ENCODE measurements at places on chromosomes 11 and 22.

GRCh38 chr11:18707811-18708340 is 9.3 kb downstream of the TMEM86A start:
- no peak for DNase-seq

DNA sequence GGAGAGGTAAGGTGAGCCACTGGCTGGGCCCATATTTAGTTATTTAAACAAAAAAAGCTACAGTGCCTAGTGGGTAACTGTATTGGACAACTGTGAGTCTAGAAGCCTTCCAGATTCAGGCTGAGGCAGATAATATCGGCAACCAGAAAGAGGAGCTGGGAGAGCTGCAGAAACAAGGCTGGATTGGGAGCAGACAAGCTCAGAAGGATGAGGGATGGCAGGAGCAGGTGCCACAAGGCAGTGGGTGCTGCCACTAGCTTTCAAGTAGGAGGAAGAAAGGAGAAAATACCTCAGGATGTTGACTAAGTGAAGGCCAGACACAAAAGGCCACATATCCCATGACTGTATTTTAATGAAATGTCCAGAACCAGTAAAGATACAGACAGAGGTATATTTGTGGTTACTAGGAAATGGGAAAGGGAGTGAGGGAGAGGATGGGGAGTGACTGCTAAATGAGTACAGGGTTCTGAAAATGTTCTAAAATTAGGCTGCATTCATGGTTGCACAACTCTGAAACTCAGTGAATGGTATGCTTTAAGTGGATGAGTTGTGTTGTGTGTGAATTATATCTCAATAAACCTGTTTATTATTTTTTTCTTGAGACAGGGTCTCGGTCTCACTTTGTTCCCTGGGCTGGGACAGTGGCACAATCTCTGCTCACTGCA is 11.8 kb upstream of the RAPSN start:
- DNase-seq, result no peak

DNA sequence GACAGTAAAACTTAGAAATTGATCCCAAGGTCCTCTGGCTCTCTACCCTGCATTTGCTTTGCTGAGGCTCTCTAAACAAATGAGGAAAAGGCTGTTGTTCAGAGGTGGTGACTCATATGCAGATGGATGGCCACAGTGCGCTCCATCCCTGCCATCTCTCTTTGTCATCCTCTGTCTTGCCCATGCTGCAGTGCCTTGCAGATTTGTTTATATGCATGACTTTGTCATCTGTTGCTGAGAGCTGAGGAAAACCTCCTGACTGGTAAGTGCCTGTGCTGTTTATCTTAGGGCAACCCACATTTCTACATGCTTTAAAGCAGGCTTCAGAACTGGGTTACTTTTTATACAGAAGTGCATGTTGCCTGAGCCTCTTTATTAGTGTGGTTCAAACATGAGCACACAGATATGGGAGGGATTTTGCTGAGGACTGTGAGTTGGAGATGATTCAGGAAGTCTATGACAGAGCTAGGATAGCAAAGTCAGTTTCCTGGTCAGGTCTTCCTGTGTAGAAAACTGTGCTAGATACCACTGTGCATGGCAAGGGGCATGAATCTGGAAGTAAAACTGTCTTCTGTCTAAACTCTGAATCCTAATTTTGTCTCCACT is 57.4 kb downstream of the JAM3 start:
- DNase-seq, result no peak

DNA sequence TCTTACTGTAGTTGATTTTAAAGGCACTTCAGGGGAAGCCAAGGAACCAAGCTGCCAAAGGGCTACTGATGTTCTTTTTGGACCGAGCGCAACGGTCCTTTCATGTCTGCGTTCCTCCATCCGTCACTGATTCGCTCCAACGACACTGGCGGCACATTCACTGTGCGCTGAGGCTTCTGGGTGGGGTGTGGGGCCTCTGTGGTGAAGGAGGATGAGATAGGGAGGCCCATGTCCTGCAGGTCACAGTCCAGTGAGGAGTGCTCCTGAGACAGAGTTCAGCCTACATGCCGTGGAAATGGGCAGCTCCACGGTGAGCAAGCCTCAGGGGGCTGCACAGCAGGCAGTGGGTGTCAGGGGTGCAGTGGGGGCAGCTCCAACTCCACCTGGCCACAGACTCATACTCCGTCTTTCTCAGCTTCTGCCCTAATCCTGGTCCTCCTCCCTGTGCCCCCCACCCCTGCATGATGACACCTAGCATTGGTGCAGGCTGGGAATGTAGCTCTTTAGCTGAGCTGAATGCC is 87.8 kb upstream of the SHANK2 start:
- DNase-seq, result no peak

DNA sequence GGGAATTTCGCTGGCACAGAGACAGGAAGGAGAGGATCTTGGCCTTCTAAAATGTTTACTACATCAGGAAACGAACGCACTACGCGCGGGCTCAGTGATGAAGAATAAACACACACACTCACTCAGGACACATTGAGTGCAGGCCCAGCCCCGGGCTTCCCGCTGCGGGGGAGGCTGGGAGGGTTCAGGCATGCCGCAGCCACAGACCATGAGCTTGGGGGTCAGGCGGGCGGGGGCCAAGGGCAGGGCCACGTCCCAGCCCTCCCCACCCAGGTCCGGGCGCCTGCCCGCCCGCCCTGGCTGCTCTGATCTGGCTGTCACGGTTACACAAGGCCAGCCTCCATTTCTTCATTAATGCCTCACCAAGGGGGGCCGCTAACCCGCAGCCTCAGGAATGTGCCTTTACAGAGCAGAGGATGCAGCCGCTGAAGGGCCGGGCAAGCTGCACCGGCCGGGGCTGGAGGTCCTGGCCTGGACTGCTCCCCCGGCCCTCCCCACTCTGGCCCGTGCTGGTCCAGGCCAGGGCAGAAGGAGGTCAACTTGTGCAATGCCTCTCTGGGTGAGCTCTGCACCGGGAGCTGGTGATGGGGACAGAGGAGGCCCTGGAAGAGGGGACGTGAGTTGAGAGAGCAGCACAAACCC is 41.7 kb downstream of the IGF2 start:
- no peak for DNase-seq

- no peak for DNase-seq
These were observed 9.4 kb upstream of the MS4A5 start for GRCh38 chr11:60420015-60420414.

- DNase-seq, result no peak
These were observed 11.6 kb downstream of the UCP3 start for GRCh38 chr11:73997120-73997770.

- no peak for DNase-seq
These were observed 661.4 kb upstream of the FAT3 start for GRCh38 chr11:91563176-91563575.

All from T-helper 1 cell (primary cell).